ENCODE measurements at places on chromosomes 12 and 14.

DNA sequence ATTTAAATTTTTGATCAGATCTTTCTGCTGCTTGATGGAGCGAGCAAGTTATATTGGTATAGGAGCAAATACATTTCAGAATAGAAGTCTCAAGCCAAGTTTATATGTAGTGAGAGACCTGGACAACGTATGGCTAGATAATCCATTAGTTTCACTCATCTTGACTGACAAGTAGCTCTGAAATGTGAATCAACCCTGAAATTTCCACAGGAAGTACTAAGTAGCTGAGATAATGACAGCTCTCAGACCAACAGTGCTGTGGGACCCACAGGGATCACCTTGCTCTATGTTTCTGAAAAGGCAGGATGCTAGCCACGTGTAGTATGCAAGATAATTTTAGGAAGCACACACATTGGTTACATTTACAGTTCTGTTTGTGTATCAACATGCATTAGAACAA is 258.6 kb upstream of the FOXN3 start:
- DNase-seq = no peak

GRCh38 chr12:2325519-2325918 is 272.7 kb downstream of the CACNA1C start:
- DNase-seq = no peak

DNA sequence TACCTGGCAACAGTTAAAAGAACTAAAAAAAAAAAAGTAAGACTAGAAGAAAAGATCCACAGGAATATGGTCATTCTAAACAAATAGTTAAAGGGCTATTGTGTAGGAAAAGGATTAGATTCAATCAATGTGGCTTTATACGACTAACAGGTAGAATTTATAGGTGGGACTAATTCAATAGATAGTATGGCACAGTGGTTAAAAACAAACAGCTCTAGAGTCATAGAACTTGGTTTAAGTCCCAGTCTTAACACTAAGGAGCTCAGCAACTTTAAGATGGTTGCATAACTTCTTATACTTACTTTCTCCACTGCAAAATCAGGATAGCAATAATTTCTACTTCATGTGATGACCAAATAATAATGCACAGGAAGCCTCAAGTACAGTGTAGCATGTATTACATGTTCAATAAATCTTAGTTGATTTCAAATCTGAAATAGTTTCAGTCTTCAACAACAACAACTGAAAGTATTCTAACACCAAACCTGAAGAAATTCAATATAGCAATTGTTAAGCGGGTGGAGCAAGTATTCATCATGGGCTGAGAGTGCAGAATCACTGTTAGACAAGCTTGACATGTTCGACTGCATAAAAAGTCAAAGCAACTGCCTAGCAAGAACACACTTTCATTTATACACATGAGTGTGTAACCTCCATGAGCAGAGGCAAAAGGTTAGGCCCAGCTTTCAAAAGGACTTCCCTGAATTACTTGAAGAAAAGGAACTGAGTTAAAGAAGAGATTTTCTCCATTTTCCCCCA is 50.4 kb downstream of the ITPR2 start:
- no peak for DNase-seq

- DNase-seq = no peak
These were observed 115.0 kb downstream of the CALM1 start for GRCh38 chr14:90511795-90512328.

- no peak for DNase-seq
These were observed 189.1 kb downstream of the MON2 start for GRCh38 chr12:62655666-62656151.

- no peak for DNase-seq
These were observed 1137.1 kb downstream of the FSCB start for GRCh38 chr14:43369710-43370564.

DNA sequence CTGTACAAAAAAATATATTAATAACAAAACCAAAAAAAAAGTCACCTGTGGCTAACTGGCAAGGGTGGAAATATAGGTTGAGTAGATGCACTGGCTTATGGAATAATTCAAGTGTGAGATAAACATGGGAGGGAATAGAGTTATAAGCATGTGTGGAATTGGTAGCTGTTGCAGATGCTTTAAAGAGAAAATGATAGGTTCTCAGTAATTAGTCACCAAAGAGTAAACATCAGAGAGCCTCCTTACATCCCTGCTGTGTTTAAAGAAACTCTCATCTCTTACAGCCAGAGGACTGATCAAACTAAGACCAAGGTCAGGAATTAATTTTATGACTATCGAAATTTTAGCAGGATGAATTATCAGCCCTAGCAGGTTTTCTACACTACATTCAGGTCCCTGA is 70.5 kb downstream of the EGLN3 start:
- DNase-seq = no peak

- no peak for DNase-seq
These were observed 1.6 kb downstream of the AMN1 start for GRCh38 chr12:31727192-31727591.

- DNase-seq = no peak
These were observed 70.3 kb downstream of the SPPL3 start for GRCh38 chr12:120833849-120834248.

- DNase-seq = no peak
These were observed 12.4 kb upstream of the NUP107 start for GRCh38 chr12:68674376-68674775.

DNA sequence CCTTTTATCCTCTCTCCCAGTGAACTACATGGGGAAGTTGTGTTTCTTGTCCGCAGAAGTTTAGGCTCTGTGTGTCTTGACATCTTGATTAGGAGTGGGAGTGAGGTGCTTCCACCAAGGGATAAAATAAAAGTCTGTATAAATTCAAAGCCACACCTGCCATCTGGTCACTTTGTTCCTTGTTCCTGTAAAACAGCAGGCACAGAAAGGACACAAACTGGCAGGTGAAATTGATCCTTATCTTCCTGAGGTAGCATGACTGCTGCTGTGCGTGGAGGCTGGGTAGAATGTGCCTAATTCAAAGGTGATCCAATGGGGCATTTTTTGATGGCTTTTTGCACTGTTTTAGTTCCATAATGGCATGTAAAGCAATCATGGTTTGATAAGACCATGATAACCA is 104.3 kb upstream of the KITLG start:
- DNase-seq = no peak

- DNase-seq = no peak
These were observed 39.0 kb downstream of the SLC38A4 start for GRCh38 chr12:46786774-46787173.

DNA sequence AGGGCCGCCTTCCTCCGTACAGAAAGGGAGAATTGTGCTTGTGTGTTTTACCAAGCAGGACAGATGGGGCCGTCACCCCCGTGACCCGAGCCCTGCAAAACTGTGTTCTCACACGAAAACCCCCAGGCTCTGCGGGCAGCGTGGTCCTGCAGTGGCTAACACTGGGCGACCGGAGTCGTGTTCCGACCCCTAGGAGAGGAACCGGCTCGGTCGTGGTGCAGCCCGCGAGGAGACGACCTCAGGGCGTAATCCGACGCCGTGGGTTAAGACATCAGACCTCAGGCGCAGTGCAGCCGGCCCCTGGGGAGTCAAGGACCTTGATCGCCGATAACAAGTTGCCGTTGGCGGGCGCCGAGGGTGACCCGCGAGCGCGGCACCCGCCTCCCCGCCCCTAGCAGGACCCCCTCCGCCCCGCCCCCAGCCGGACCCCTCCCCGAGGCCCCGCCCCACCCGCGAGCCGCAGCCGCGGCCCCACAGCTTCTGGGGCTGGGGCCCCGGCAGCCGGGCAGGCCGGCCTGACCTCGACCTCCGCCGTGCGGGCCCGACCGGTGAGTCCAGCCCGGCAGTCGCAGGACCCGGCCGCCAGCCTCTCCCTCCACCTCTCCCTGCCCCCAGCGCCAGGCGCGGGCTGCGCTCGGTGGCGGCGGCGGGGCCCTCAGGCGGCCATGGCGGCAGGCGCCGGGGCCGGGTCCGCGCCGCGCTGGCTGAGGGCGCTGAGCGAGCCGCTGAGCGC is at the start of gene CHPT1:
TSS of gene CHPT1 (plus strand) at position 444 of the 733 bp plus-strand sequence. CDS start at position 666, 222 bp downstream.
- no peak for DNase-seq

- DNase-seq = no peak
These were observed 239.9 kb upstream of the MIS18BP1 start for GRCh38 chr14:45492876-45493275.

GRCh38 chr12:32402170-32402569 is 2.8 kb downstream of the FGD4 start:
- no peak for DNase-seq

- no peak for DNase-seq
These were observed 79.6 kb downstream of the PPM1A start for GRCh38 chr14:60328583-60328982.

GRCh38 chr14:47257013-47257412 is 418.4 kb downstream of the MDGA2 start:
- no peak for DNase-seq

DNA sequence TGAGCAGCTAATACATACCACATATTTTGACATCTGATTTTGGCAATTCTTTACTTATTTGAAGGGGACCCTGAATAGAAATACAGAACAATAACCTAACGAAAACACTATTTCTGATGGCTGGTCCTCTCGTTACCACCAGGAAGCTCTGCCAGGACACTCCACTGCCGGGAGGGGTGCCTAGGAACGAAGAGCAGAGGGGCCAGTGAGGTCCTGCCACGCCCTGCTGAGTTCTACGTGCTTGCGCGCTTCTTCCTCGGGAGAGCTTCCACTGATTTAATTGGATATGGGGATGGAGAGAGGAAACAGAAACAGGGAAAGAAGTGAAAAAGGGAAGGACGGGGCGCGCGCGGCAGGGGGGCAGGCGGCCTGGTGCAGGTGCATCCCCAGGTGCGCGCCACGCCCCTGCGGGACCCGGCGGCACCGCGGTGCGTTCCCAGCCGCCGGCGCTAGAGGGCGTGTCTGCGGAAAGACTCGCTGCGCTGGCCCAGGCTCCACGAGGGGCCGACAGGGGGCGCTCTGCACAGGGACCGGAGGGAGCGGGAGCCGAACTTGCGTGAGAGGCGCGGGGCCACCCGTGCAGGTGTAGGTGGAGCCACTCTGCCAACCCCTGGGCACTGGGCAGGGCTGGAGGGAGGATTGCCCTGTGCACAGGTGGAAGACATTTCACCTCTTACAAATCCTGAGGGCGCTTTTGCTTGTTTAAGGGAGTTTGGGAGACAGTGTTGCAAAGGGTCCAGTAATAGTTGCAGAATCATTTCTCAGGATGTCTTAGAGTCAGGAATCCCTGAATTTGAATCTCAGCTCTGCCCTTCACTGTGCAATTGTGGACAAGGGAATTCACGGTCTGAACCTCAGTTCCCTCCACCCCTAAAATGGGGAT is 986.3 kb upstream of the TMEM132C start:
- no peak for DNase-seq

All from renal cortical epithelial cell (primary cell).